ENCODE measurements at places on chromosomes 3 and 15. TPM values are rescaled to one million over a fixed set of nuclear protein-coding genes. Genes with fewer than 3 reads are reported as not detected.

The CNTN3 gene
- polyA plus RNA-seq: 19.8 TPM

The ATP13A4 gene
- polyA plus RNA-seq: 0.76 TPM

The DNAH12 gene
- 0.68 TPM for polyA plus RNA-seq

The CHRNA7 gene
- 1.1 TPM for polyA plus RNA-seq

The RCN2 gene
- 114 TPM for polyA plus RNA-seq

The PLA2G4E gene
- 1.0 TPM for polyA plus RNA-seq

The DIPK2A gene
- polyA plus RNA-seq: 33.2 TPM

The CPNE9 gene
- polyA plus RNA-seq: not detected

The GYG1 gene
- 73.6 TPM for polyA plus RNA-seq

The GRK7 gene
- polyA plus RNA-seq: not detected

The CKMT1A gene
- polyA plus RNA-seq: not detected

The BSN gene
- polyA plus RNA-seq: 0.49 TPM

Data from muscle of arm (tissue), 14 donors.